Kidney (tissue), 22 donors: ENCODE measurements at places on chromosomes 5 and 9. TPM values are rescaled to one million over a fixed set of nuclear protein-coding genes. Genes with fewer than 3 reads are reported as not detected.

PDE4D gene
- 78.9 TPM for total RNA-seq

ZNF169 gene
- 7.9 TPM for total RNA-seq

PPP1R2B gene
- not detected for total RNA-seq

PCDHGB5 gene
- total RNA-seq, result 12.3 TPM

OBP2B gene
- not detected for total RNA-seq

PCDHB3 gene
- total RNA-seq, result 3.1 TPM

PAX5 gene
- 2.7 TPM for total RNA-seq

PDCD1LG2 gene
- total RNA-seq, result 2.4 TPM

HMMR gene
- total RNA-seq, result 0.91 TPM

SEMA6A gene
- 51.6 TPM for total RNA-seq

CDX1 gene
- not detected for total RNA-seq

SLC38A9 gene
- 24.8 TPM for total RNA-seq

SH3GLB2 gene
- 128 TPM for total RNA-seq
